ENCODE measurements at places on chromosomes 3 and 15. TPM values are rescaled to one million over a fixed set of nuclear protein-coding genes. Genes with fewer than 3 reads are reported as not detected.

DNA sequence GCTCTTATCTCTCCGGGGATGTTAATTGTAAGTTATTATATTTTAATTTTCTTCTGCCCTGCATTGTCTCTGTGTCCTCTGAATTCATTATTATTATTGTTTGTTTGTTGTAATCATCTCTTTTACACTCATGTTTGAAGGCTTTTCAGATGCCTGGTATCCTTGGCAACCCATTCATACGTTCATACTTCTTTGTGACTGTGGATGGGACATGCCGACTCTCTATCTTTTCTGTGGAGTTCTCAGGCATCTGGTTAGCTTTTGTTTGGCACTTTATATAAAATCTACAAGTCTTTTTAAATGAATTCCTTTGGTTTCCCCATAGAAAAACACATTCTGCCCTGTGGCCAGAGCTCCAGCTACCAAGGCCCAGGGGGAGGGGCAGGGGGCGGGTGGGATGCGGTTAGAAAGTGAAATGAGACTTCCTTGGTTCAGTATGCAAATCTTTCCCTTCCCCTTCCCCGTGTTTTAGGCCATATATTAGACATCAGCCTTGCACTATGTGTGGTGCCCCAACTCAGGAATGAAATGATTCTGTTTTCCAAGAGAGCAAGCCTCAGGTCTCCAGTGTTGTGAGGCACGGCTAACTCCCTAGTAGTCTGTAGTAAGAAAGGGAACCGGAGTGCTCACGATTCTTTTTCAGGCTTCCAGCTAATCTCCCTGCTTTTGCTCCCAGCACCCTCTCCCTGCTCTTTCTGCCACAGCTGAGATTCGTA lies 79.2 kb downstream of the SST start:
- no peak for DNase-seq

GRCh38 chr3:129038121-129038855 lies 22.3 kb upstream of the GP9 start:
- DNase-seq, result no peak

- no peak for DNase-seq
These were observed 174.0 kb upstream of the TPM1 start for GRCh38 chr15:62868507-62868906.

DNA sequence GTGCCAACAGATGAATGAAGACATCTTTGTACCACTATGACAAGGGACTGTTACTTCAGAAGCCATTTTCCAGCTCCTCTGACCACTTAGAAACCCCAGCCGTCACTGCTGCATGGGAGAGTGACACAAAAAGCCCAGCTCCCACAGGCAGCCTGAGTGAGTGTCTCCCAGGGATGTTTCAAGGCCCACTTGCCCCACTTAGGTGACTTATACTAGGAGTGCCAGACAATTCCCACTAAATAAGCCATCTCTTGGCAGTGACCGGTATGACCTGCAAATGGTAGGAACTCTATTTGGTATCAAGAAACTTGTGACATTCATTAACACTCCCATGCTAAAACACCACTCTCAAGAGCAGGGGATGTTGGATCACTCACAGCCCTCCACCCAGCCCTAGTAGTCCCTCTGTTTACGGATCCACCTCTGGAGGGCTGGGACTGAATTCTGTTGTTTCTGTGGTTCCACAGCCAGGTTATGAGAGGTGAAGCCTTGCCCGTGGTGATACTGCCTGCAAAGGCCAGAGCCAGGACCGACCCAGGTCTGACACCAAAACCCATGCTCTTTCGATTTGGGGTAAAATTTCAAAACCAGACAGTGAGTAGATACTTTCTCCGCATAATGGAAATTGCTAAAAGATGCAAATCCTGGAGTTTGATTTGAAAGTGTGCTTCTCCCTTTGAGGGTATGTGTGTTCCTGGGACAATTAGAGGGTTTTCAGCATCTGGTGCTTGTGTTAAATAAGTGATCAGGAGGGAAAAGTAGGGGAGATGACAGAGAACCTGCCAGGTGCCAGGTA lies 14.5 kb downstream of the RBP1 start:
- no peak for DNase-seq

DNA sequence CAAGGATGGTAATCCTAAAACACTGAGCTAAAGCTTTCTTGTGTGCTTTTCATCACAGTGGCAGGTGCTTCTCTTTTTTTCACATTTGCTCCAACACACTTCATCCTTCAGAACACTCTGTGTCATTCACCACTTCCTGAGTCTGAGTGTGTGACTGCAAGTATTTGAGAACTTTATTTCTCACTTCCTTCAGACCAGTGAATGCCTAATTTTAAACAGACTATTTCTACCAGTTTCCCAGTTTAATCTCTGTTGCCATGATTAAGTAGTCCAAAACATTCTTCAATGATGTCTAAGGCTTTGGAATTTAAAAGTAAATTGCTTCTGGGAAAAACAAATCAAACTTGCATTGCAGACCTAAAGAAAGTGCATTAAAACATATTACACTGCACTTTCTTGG lies 541.2 kb downstream of the RBMS3 start:
- DNase-seq, result no peak

DNA sequence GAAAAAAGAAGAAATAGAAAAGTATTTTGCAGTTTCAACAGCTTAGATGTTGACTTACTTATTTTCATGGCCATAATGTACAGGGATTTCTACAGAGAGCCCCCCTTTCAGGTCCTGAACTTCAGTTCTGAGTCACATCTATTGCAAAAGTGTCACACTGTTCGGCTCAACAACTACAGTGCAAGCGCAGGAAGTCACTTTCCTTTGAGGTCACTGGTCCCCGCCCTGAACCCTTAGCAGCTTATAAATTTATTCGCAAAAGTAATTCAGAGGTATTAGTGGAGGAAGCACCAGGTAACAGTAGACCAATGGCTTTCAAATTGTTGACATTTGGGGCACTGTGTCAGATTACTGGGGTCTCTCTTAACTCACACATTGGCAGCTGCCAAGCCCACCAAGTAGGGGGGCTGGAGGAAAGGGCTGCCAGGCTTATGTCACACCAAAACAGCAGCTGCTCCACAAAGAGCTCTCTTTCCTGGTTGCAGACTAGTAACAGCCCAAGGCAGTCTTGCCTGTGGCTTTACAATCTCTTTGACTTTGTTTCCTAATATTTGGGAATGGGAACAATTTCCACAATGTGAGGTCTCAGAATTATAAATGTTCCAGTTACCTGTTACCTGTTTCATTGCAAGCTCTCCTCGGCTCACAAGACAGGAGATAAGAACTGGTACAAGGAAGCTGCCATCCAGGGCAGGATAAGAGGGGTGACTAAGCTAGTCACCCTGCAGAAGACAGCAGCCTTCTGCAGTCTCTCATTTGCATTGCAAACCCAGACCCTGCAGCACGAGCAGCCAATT lies 130.2 kb upstream of the STRIT1 start:
- DNase-seq, result no peak

- no peak for DNase-seq
These were observed 11.8 kb downstream of the PLA2G4E start for GRCh38 chr15:42009022-42009421.

GRCh38 chr3:184354121-184354728 lies 7.2 kb downstream of the CLCN2 start:
- DNase-seq, result peak; percentile 63

DNA sequence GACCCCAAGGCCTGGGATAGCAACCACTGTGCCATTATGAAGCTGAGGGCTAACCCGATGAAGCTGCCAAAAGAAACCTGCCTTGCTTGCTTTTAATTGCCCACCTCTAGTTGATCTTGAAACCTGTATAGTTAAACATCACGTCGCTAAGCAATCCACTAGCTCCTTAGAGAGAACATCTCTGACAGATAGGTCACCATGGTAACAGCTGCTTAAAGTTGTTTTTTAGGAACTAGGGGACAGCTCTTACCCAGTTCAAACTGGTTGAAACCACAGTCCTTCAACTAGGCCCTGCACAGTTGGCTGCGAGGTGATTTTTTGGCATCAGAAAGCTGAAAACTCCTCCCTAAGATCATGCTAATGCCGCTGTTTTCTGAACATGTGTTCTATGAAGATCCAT lies 135.7 kb downstream of the EBLN2 start:
- DNase-seq, result no peak

DNA sequence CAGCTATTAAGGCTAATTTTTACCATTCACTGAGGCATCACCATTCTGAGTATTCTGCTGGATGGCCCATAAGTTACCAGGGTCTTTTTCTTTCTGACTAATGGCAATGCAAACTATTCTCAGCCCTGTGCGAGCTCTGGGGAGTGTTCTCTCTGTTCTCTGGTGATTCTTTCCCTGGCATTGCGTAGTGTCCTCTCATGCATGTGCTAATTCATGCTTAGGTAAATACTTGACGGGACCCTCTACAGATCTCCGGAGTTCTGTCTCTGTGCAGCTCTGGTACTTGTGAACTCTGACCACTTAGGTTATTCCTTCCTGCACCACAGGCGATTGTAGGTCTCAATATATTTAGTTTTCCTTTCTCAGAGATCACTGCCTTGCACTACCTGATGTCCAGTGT lies 34.8 kb downstream of the UBE2E1 start:
- DNase-seq, result no peak

- no peak for DNase-seq
These were observed 29.7 kb upstream of the MDFIC2 start for GRCh38 chr3:70342149-70342548.

GRCh38 chr15:89587955-89588354 lies 12.7 kb downstream of the TICRR start:
- DNase-seq, result no peak

- no peak for DNase-seq
These were observed 137.7 kb downstream of the IGF1R start for GRCh38 chr15:98785807-98786621.

DNA sequence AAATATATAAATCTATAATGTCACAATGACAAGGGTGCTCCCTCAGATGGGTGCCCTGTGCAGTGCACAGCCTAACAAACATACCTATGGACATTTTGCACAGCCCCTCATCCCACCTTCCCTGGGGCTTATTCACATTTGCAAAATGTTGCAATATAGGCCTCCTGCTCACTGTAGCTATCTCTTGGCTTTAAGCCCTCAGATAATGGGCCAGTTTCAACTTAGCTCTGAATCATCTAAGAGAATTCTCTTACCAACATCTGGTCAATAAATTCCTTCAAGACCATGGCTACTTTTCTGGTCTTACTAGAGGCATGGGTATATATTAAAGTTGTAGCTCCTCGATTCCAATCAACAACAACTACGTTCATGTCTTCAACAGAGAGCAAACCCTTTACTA lies 17.9 kb downstream of the LIPH start:
- no peak for DNase-seq

DNA sequence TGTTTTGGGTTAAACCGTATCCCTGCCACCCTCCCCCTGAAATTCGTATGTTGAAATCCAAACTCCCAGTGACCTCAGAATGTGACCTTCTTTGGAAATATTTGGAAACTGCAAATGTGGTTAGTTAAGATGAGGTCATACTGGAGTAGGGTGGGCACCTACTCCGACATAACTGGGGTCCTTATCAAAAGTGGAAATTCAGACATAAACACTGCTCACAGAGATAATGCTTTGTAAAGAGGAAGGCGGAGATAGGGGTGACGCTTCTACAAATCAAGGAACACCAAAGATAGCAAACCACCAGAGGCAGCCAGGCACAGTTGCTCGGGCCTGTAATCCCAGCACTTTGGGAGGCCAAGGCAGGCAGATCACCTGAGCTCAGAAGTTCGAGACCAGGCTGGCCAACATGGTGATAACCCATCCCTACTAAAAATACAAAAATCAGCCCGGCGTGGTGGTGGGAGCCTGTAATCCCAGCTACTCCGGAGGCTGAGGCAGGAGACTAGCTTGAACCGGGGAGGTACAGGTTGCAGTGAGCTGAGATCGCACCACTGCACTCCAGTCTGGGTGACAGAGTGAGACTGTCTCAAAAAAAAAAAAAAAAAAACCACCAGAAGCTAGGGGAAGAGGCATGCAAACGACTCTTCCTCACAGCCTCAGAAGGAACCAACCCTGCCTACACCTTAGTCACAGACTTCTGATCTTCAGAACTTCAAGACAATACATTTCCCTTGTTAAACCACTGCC lies 51.1 kb upstream of the CHD2 start:
- peak; percentile 68 for DNase-seq

CHRNA3 gene
- not detected for total RNA-seq

CHST14 gene
- 12.6 TPM for total RNA-seq

GOLGA8R gene
- total RNA-seq, result 9.5 TPM

CHRD gene
- not detected for total RNA-seq

NR2E3 gene
- not detected for total RNA-seq

ETV5 gene
- total RNA-seq, result 0.97 TPM

All from activated CD8-positive, alpha-beta T cell treated with anti-CD3 and anti-CD28 coated beads, Interleukin-2, amount 10 ng/mL, durations not matched to agents 7 days and 5 days (primary cell).